ENCODE measurements at places on chromosomes 2 and 18. TPM values are rescaled to one million over a fixed set of nuclear protein-coding genes. Genes with fewer than 3 reads are reported as not detected.

The GKN1 gene
- not detected for total RNA-seq

The HOXD8 gene
- total RNA-seq: 2.6 TPM

The SOWAHC gene
- total RNA-seq: 19.9 TPM

The ACSL3 gene
- total RNA-seq: 91.5 TPM

The ANKRD30B gene
- not detected for total RNA-seq

The ALKAL2 gene
- 18.7 TPM for total RNA-seq

The ZNF521 gene
- 25.0 TPM for total RNA-seq

The RUFY4 gene
- total RNA-seq: not detected

The SEPTIN2 gene
- total RNA-seq: 264 TPM

The COL6A3 gene
- 119 TPM for total RNA-seq

The GPN1 gene
- total RNA-seq: 23.4 TPM

The LGALSL gene
- total RNA-seq: 43.2 TPM

The MATN3 gene
- total RNA-seq: 11.7 TPM

The ADGRF3 gene
- total RNA-seq: 0.17 TPM

The RNF152 gene
- total RNA-seq: 21.2 TPM

The TUBB8B gene
- 0.38 TPM for total RNA-seq

The ACVR1C gene
- 1.1 TPM for total RNA-seq

The COL5A2 gene
- total RNA-seq: 29.8 TPM

The SLC23A3 gene
- 3.1 TPM for total RNA-seq

The PLB1 gene
- total RNA-seq: 4.2 TPM

The ACVR1 gene
- total RNA-seq: 34.4 TPM

The RSAD2 gene
- 25.7 TPM for total RNA-seq

The MCFD2 gene
- total RNA-seq: 104 TPM

The TMEM185B gene
- 26.6 TPM for total RNA-seq

The DSC3 gene
- total RNA-seq: 1.6 TPM

The VIL1 gene
- total RNA-seq: not detected

The FBXO36 gene
- 1.8 TPM for total RNA-seq

The SFXN5 gene
- total RNA-seq: 13.1 TPM

The RTP5 gene
- not detected for total RNA-seq

The CAVIN2 gene
- 185 TPM for total RNA-seq

The FAM124B gene
- total RNA-seq: 4.4 TPM
